Activated CD4-positive, alpha-beta memory T cell treated with anti-CD3 and anti-CD28 coated beads, Interleukin-2, amount 10 ng/mL, durations not matched to agents 7 days and 5 days (primary cell): ENCODE measurements at places on chromosomes 2 and 18. TPM values are rescaled to one million over a fixed set of nuclear protein-coding genes. Genes with fewer than 3 reads are reported as not detected.

DNA sequence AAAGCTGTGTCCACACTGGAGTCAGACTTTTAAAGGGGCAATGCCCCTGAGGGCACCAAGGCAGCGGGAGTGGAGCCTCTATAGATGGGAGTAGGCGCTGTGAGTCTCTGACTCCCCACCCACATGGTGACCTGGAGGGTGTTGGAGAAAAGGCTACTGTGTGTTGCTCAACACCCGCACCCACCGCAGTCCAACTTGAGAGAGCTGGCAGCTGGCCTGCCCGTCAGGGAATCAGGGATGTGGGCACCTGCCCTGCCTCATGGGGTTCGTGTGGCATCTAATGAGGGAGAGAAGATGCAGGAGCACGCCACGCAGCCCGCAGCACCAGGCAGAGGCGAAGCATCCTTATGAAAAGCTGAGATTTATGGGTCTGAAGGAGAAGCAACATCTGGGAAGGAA, 84.2 kb downstream of the KLHL29 start:
- no peak for DNase-seq

GRCh38 chr18:58529714-58530354, 99.1 kb downstream of the ALPK2 start:
- peak; percentile 63 for DNase-seq

DNA sequence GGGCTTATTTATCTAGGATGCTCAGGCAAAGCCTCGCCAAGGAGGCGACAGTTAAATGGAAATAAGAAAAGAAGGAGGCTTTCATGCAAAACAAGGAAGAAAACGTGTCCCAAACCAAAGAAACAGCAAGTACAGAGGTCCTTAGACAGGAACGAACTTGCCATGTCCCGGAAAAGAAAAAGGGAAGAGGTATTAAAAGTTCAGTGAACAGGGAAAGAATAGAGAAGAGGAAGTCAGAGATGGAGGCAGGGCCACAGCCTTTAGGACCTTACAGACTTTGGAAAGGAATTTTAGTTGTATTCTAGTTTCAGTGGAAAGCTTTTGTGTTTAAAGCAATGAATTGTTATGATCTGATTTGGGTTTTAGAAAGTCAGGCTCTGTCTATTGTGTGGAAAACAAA, 22.1 kb downstream of the IKZF2 start:
- no peak for DNase-seq

Gene OR6B2
- not detected for total RNA-seq

DNA sequence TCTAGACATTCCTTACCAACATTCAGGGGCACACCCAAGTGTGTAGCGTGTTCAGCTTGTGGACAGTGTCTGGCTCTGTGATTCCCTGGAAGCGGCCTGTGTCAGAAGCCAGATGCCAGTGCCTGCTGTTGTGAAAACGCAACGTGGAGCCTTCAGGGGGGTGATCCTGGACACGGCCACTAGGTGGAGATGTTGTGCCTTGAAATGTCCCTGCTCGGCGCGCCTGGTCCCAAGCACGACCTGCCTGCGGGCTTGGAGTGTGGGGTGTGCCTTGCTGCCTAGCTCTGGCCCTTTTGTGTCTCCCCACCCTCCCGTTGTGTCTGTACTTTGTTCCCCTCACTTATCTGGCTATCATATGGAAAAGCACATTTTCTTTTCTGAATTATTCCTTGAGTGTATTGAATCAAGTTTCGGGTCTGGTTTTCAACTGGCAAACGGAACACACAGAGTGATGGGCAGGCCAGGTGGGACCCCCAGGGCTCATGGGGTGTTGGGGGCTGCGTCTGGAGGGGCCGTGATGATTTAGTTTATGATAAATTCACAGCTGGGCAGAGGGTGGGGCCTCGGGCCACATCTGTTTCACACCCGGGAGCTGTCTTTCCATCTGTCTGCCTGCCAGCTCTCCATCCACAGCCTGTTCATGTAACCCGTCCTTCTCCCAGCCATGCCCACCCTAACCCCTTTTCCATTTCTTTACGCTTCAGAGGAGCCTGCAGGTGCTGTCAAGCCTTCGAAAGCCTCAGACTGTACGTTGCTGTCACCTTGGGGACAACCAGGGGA, 95.5 kb downstream of the DYSF start:
- DNase-seq, result peak; percentile 68

DNA sequence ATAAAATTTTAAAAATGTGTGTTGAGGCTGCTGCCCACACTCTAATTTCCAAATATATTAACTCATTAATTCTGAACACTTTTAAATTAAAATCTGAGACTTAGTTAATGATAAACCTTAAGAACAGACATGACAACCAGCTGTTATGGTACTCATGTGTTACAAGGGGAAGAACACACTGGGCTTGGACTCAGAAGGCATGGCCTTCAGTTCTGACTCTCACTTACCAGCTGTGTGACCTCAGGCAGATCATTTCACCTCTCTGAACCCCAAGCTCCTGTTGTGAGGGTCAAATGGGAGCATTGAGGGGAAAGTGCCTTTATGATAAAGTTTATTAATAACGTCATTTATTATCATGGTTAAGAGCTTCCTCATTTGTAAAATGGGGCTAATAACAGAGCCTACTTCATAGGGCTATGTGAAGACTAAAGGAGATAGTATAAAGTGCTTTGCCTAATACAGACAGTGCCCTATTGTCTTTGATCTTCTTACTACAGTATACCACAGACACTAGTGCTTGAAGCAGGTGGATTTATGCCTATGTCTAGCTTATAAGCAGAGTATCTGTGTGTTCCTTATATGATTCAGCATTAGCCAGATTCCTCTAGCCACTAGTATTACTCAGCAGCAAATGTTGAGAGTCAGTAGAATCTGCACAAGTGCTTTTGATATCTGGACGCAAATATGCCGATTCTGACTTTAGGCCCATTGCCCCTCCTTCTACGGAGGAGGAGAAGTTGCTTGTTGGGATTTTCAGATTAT, 99.6 kb downstream of the SGPP2 start:
- no peak for DNase-seq

DNA sequence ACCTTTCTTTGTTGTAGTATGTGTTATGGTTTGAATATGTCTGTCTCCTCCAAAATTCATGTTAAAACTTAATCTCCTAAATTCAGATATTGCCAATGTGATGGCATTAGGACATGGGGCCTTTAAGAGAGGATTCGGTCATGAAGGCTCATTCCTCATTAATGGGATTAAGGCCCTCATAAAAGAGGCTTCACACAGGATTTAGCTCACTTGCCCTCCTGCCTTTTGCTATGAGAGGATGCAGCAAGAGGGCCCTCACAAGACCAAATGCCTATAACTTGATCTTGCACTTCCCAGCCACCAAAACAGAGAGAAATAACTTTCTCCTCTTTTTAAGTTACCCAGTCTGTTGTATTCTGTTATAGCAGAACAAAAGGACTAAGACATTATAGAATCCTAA, 19.7 kb downstream of the ZBTB14 start:
- no peak for DNase-seq

- DNase-seq, result no peak
These were observed 251.2 kb downstream of the ZNF804A start for GRCh38 chr2:184849516-184849915.

DNA sequence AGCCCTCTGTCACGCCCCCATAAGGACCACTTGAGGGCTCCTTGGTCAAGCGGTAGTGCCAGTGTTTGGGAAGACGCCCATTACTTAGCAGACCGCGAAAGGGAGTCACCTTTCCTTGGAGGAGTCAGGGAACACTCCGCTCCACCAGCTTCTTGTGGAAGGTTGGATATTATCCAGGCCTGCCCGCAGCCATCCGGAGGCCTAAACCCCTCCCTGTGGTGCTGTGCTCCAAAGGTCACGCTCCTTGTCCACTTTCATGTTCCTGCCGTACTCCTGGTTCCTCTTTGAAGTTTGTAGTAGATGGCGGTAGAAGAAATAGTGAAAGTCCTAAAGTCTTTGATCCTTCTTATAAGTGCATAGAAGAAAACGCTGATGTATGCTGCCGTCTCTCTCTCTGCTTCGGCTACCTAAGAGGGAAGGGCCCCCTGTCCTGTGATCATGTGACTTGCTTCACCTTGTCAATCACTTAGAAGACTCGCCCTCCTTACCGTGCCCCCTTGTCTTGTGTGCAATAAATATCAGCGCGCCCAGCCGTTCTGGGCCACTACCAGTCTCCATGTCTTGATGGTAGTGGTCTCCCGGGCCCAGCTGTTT, 1.7 kb upstream of the CATIP start:
- no peak for DNase-seq

DNA sequence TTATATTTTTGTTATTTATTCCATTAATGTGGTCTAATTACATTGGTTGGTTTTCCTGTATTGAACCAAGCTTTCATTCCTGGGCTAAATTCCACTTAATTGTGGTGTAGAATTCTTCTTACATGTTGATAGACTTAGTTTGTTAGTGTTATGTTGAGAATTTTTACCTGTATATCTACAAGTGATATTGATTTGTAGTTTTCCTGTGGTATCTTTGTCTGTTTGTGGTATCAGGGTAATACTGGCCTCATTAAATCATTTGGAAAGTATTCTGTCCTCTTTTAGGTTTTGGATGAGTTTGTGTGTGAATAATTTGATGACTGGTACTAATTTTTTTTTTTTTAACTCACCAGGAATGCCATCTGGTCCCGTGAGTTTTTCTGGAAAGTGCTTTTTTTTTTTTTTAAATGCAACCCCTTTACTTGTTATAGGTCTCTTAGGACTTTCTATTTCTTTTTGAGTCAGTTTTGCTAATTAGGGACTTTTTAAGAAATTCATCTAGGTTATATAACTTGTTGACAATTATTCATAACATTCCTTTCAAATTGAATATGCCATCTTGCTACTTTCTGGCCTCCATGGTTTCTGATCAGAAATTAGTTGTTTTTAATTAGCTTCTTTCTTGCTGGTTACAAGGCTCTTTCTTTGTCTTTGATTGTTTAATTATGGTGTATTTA, 232.8 kb downstream of the CCDC85A start:
- no peak for DNase-seq

- DNase-seq, result no peak
These were observed 78.3 kb downstream of the CMPK2 start for GRCh38 chr2:6787376-6787775.

GRCh38 chr2:171086352-171087290, 74.1 kb downstream of the TLK1 start:
- peak; percentile 54 for DNase-seq

Gene IL1R2
- 0.88 TPM for total RNA-seq

- DNase-seq, result no peak
These were observed 26.6 kb upstream of the NEMP2 start for GRCh38 chr2:190561094-190561493.

Gene TBR1
- not detected for total RNA-seq

DNA sequence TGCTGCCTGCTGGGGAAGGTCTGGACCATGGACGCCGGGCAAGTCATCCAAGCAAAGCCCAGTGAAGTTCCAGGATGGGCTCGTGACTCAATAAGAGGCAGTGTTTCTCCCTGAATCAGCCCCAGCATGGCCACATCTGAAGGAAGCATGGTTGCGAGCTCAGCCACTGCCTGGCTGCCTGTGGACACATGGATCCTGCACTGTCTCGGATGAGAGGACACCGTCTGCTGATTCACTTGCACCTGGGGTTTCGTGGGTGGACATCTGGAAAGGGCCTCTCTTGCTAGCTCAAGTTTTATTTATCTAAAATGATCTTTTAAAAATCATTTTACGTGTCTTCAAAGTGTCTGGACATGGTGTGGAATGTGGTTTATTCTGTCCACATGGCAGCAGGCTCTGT, 224.8 kb upstream of the FN1 start:
- DNase-seq, result no peak

GRCh38 chr18:68298330-68298729, 416.6 kb downstream of the TMX3 start:
- no peak for DNase-seq

- no peak for DNase-seq
These were observed 90.4 kb downstream of the TNS1 start for GRCh38 chr2:217912098-217913024.

Gene DPY30
- total RNA-seq, result 68.9 TPM

Gene MREG
- 12.6 TPM for total RNA-seq
